ENCODE measurements at places on chromosomes 7 and 10.

DNA sequence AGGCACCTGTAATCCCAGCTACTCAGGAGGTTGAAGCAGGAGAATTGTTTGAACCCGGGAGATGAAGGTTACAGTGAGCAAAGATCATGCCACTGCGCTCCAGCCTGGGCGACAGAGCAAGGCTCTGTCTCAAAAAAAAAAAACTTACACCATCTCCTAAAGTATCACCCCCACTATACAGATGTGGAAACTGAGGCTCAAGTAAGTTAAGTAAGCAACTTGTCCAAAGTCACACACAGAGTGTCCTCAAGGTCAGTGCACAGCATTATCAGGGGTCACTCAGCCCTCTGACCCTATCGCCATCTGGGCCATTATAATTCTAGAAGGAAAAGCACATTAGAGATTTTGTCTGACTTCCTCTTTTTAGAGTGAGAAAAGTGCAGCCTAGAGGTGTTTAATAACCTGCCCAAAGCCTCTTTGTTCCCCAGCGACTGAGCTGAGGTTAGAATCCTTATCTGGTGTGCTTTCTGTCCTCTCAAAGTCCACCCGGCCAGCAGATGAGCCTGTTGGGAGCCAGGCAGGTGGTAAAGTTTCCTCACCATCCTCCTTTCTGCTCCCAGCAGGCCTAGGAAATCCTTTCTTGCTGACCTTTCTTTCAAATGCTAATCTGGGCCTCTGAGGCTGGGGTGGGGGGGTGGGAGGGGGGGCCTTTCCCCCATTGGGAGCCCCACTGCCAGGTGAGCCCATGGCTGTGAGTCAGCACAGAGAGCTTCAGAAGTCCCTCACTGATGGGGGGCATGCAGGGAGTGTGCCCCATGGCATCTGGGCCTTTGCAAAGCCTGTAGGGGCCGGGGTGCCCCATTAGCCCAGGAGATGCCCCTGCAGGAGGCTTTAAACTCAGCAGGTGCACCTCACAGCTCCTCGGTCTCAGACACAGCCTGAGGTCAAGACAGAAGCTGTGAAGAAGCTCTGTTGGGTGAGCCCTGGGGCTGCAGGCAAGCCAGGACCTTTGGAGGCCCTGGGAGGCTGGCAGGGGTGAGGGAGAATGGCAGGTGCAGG lies 12.0 kb upstream of the KCNMA1 start:
- DNase-seq, result no peak

DNA sequence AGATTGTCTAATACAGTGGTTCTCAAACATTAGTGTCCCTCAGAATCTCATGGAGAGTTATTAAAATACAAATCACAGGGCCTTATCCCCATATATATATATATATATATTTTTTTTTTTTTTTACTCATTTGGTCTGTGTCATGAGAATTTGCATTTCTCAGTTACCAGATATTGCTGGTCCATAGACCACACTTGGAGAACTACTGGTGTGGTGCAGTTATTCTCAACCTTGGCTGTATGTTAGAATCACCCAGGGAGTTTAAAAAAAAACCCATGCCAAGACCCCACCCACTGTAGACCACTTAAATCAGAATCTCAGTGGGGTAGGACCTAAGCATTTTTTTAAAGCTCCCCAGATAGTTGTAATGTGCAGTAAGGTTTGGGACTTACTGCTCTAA lies 179.9 kb downstream of the AUTS2 start:
- no peak for DNase-seq

GRCh38 chr7:37683246-37684120 lies at the start of gene GPR141:
Gene GPR141, plus strand, starts transcription at chr7:37683766. Its CDS starts 56,628 bp downstream, at chr7:37740394.
- no peak for DNase-seq

DNA sequence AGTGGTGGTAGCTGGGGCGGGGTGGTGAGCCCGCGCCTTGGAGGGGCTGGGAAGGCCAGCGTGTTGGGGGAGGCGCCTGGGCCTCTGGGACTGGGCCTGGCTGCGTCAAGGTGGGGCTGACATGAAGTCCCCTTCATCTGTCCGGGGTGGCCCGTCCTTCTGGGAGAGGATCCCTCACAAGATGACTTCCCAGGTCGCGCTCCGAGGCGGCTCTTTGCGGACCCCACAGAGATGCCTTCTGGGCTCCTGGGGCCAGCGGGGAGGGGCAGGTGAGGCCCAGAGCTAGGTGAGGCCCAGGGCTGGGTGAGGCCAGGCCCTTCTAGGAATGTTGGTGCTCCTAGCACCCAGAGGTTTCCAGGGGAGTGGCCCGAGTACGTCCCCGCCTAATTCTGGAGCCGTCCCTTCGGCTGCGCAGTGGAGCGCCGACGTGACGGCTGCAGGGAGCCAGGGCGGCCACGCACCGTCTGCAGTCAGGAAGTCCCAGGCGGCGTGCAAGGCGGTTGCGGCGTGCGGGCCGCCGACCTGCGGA lies 58.2 kb upstream of the NUPR2 start:
- DNase-seq, result no peak

- DNase-seq, result no peak
Observed at GRCh38 chr7:31500656-31501055, 13.2 kb upstream of the ITPRID1 start.

DNA sequence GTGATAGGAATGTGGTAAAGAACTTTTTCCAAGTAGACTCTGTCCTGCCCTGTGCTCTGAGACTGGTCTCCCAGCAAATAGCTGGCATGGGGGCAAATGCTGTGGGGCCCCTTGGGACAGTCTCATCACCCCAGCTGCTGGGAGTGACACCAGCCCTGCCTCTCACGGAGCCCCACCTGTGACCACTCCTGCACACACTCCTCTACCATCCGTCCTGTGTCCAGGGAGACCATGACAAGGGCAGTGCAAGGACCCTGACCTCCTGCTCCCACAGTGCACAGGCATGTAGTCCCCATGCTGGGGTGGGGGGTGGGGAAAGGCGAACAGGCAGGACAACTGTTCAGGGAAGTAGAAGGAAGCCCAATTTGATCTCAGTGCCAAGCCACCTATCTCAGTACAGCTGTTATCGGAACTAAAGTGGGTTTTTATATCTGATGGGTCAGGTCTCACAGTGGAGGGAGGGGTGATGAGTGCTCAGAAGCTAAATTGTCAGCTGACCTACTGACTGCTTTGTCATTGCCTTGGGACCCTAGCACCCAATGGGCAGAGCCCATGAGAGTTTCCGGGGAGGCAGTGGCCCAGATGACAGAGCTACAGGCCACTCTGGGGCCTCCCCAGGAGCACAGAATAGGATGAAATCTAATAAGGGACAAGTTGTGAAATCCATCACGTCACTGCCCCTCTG lies 24.5 kb downstream of the VSTM4 start:
- no peak for DNase-seq

GRCh38 chr10:132270721-132271457 lies 36.9 kb downstream of the STK32C start:
- DNase-seq, result no peak

DNA sequence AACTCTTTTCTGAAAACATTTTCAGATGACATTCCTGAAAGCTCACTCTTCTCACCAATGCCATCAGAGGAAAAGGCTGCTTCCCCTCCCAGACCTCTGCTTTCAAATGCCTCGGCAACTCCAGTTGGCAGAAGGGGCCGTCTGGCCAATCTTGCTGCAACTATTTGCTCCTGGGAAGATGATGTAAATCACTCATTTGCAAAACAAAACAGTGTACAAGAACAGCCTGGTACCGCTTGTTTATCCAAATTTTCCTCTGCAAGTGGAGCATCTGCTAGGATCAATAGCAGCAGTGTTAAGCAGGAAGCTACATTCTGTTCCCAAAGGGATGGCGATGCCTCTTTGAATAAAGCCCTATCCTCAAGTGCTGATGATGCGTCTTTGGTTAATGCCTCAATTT lies 16.5 kb downstream of the ANLN start:
- DNase-seq, result no peak

DNA sequence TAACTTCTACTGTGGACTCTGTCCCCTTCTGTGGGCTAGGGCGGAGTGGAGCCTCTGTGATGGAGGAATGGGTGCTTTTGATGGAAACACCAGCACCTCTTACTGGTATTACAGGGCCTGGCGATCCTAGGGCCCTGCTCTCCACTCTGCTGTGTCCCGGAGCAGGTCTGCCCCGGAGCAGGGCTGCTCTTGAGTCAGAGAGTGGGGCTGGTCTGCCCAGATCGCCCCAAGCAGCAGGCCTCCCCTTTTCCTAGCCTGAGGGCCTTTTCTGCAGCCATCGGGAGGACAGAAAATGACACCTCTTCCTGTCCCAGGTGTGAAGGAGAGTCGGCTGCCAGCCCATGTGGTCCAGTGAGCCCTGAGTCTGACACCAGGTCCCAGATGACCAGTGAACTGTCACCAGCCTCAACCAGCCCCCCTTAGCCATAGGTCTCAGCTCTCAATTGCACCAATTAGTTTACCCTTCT lies 1.4 kb downstream of the ZNF282 start:
- peak; percentile 12 for DNase-seq

DNA sequence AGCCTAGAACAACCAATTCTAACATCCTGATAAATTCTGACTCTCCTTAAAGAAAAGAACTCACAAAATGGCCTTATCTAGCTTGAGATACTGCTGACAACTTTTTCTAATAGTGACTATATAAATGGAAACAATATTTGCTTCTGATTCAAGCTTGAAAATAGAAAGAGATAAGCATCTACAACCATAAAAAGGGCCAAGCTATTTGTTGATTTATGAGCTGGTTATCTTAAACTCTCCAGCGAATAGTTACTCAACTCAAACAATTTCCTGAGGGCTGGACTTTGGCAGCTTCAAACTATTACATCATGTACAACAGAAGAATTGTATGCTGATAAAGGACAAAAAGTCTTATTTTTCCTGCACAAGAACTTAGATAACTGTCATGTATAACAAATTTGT lies 4.6 kb downstream of the USP54 start:
- no peak for DNase-seq

GRCh38 chr10:104664205-104664604 lies 23.1 kb downstream of the SORCS3 start:
- DNase-seq, result no peak

DNA sequence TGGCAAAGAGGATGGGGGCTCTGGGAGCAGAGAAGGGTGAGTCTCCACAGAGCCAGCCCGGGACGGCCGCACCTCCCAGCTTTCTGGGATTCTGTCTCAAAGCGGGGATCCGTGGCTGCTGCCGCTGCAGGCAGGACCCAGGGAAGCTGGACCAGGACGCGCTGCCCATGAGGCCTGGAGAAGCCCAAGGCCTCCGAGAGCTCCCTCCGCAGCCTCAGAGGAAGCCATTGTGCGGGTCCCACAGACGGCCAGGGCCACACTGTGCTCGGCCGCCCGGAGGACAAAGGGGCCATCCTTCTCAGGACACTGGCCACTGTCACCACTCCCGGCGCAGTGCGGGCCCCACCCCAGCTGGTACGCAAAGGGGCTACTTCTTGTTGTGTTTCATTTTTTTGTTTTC lies 79.3 kb upstream of the PDGFA start:
- DNase-seq, result no peak
